Activated CD8-positive, alpha-beta memory T cell treated with anti-CD3 and anti-CD28 coated beads, Interleukin-2, amount 50 U/mL, for 4 hours (primary cell): ENCODE measurements at places on chromosomes 6 and 20.

DNA sequence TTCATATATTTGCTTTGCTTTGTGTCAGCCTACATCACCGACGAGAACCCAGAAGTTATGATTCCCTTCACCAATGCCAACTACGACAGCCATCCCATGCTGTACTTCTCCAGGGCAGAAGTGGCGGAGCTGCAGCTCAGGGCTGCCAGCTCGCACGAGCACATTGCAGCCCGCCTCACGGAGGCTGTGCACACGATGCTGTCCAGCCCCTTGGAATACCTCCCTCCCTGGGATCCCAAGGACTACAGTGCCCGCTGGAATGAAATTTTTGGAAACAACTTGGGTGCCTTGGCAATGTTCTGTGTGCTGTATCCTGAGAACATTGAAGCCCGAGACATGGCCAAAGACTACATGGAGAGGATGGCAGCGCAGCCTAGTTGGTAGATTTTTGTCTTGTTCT is 28.5 kb downstream of the DSE start:
- no peak for DNase-seq

- no peak for DNase-seq
Observed at GRCh38 chr6:92701425-92702096, 717.8 kb downstream of the EPHA7 start.

GRCh38 chr20:19967445-19967844 is 49.7 kb upstream of the NAA20 start:
- no peak for DNase-seq

DNA sequence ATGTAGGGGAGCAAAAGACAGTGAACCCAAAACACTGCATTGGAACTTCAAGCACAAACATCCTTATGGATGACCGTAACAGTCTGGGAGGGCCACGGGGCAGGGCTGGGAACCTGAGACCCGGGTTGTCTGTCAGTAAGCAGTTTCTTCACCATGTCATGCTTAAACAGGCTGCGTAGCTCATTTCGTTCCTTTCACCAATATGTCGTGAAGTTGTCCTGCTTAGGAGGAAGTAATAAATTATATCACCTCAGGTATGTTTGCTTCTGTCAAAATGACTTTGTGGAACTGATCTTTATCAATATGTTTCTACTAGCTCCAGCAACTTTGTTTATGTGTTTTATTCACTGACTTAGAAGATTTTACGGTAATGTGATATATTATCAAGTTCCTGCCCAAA is 12.4 kb upstream of the MAK start:
- no peak for DNase-seq

DNA sequence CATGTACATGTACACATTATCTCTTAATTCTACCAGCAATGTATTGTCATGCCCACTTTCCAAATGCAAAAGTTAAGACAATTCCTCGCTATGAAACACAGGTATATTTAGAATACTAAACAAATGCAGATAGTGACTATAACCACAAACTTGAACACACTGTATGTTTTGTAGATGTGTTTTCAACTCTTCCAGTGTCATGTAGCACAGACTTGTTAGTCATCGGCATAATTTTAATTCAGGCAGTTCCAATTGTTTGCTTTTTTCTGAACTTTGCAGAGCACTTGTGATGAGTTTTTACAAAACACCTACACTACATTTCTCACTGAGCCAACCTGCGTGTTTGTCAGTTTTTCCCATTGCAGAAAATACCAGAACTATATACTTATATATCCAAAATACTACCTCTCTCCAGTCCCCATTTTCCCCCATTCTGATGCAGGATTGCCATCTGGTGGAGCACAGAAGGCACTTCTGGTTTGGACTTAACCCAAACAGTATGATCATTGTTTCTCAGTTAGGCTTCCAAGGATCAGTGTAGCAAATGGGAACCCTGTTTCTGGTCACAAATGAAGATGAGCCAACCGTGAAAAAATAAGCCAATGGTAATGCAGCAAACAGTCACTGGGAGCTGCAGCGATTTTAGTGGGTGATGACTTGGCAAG is 143.4 kb downstream of the ADGRB3 start:
- DNase-seq: no peak

GRCh38 chr20:33499355-33499754 is 9.5 kb downstream of the CBFA2T2 start:
- DNase-seq: no peak

DNA sequence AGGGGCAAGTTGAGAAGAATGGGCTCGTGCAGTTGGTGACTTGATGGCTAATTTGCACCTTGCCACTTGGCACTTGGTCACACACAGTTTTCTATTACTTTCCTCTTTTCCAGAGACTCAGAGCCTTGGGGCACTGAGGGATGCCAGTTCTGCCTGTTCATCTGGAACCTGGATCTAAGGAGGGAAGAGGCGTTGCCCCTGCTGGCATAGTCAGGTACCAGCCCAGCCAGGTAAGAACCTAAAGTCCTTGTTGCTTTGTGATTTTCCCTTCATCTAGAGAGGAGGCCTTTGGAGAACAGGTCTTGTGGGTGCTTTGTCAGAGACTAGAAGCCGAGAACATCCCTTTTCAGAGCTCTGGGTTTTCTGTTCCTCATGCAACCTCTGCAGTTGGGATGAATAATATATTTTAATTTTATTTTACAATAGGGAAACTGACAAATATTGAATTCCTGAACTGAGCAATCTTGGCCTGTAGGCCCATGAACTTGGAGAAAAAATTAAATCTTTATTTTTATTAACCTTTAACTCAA is 11.4 kb downstream of the SYTL3 start:
- DNase-seq: no peak
